Stromal cell of bone marrow (primary cell): ENCODE measurements at places on chromosomes 2 and 18.
A peak's percentile ranks its signal among the peaks of the same experiment; 100 is the strongest.

- no peak for DNase-seq
Observed at GRCh38 chr2:127422559-127423477, 4.6 kb downstream of the PROC start.

DNA sequence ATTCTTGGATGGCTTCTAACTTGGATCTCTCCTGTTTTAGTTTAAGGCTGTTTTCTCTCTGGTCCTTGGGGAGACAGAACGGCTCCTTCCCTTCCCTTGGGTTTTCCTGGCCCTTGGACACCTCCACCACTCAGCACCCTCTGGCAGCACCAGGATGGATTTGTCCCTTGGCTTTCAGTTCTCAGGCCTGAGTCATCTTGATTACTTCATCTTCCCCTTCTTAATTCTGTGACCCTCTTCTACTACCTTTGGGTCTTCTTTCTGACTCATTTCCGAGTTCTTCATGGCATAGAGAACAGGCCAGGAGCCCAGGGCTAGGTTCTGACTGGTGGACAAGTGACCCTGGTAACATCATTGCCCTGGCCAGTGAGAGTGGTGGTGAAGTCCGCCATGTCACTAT lies 14.9 kb downstream of the IGFBP2 start:
- DNase-seq = no peak

GRCh38 chr18:79872527-79873444 lies 75.0 kb downstream of the KCNG2 start:
- DNase-seq = no peak

- DNase-seq = no peak
Observed at GRCh38 chr2:222283634-222284033, 15.2 kb downstream of the PAX3 start.

GRCh38 chr2:33437815-33438214 lies 38.6 kb upstream of the RASGRP3 start:
- no peak for DNase-seq

DNA sequence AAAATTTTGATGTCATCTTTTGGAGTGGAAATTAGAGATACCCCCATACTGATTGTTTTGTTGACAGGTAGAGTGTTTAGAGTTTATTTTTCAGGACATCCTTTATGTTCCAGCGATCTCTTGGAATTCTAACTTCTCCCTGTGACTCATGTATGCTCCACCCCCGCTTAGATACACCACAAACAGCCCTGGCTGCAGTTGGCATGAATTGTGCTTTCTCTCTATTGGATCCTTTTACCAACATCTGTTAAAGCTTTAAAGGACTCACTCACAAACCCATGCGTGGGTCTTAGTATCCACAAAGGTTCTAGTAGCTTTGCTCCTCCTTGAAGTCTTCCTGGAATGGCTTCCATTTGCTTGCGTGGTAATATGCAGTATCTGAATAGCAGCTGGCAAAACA lies 409.5 kb upstream of the POU3F3 start:
- peak; percentile 2 for DNase-seq

GRCh38 chr2:7969756-7970515 lies 711.9 kb upstream of the ID2 start:
- no peak for DNase-seq

- DNase-seq = no peak
Observed at GRCh38 chr2:58851598-58851997, 610.5 kb upstream of the FANCL start.

- DNase-seq = no peak
Observed at GRCh38 chr2:143468341-143468888, 339.2 kb downstream of the ARHGAP15 start.

DNA sequence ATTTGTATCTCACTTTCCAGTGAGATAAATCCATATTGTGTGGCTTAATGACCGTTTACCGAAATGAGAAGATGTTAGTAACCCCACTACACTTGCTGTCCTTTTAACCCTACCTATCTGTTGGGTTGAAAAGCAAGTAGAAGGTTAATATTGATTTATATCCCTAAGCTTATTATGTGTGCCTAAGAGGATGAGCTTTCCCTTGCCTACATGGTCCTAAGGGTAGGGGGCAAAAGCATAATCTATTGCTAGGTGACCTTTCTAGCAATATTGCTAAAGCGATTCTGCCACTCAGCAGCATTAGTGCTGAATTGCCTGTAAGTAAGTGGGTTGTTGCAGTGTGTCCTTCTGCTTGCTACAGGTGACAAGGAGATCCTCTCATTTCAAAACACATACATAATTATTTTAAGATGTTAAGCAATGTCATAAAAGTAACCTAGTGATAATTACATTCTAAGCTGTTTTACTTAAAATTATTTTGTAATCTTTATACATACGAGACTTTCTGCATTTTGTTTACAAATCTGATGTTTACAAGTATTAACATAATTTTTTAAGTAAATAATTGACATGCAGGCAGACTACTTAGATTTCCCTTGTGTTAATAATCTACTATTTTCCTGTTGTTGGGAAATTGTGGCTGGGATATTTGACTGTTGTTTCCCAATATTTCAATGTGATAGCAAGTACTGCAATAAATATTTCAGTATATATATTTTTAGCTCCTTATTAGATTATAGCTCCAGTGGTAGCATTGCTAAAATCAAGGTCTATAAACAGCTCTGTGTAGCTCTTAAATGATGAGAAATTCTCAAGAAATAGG lies 49.1 kb upstream of the CABYR start:
- no peak for DNase-seq

DNA sequence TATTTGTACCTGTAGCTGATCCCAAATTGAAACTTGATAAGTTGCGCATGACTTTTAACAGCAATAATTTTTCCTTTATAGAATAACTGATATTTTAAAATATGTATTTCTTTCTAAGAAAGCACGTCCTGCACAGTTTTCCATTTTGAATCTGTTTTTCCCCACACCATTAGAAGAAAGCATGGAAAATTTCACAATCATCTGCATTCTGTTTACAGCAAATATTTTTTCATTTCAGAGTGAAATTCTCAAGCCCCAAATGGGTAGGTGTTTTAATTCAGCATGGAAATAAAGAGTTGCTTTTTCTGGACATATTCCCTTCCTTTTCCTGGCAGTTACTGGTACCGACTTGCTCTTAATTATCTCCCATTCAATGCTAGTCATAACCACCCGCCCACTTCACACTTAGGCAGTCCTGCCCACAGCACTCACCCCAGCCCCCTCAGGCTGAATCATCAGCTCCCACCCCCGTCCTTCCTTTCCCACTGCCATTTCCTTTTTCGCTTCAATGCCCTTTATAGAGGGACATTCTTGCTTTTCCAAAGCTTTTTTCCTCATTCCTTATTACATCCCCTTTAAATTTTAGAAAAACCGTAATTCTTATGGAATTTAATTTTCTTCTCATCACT lies 89.2 kb upstream of the GLS start:
- peak; percentile 50 for DNase-seq

- no peak for DNase-seq
Observed at GRCh38 chr2:127138281-127138680, 31.3 kb upstream of the BIN1 start.

DNA sequence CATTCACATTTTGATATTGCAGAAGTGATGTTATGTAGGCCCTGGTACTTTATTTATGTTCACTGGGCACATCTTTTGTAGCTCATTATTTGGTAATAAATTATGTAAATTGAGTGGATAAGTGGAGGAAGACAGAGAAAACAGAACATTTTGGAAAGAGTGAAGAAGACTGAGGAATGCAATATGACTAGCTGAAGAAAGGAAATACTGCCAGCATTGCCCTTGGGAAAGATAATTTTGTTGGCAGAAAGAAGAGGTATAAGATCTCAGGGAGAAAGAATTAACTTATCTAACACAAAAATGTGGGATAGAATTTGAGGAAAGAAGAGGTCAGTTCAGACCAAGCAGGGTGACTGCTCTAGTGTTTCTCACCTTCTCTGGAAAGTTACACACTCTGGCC lies 118.8 kb downstream of the TTC27 start:
- peak; percentile 11 for DNase-seq

- no peak for DNase-seq
Observed at GRCh38 chr2:120441351-120441700, 95.4 kb downstream of the INHBB start.

DNA sequence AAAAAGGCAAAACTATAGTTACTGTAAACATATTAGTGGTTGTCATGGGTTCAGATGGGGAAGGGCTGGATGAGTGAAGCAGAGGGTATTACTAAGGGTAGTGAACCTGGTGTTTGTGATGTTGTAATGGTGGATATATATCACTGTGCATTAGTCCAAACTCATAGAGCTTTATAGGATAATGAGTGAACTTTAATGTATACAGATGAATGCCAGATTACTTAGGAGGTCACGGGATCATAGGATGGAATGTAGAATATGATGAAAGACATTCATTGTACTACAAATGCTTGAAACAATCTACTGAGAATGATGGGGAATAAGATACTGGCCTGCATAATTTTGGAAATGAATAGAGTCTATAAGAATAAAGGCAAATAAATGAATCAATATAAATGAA lies 226.7 kb upstream of the ZNF804A start:
- DNase-seq = no peak
